ENCODE measurements at places on chromosomes 2 and 18.

- DNase-seq = no peak
Observed at GRCh38 chr2:42888321-42889245, 96.2 kb upstream of the HAAO start.

GRCh38 chr18:23495723-23496440 is 7.4 kb upstream of the RMC1 start:
- DNase-seq = no peak

GRCh38 chr2:2916621-2917020 is 461.0 kb downstream of the EIPR1 start:
- DNase-seq = no peak

DNA sequence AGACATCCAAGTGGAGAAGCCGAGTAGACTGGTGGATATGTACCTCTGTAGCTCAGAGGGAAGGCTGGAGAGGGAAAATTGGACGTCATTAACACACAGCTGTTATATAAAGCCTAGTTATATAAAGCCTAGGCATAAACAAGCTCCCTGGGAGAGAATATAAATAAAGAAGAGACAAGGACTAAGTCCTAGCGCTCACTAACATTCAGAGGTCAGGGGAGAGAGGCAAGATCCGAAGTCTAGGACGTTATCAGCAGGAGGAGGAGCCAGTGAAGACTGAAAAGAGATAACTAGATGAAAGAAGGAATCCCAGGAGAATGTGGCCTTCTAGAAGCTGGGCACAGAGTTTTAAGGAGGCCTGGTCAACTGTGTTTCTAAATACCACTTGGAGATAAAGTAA is 55.3 kb downstream of the NOL10 start:
- DNase-seq = no peak

GRCh38 chr18:28193177-28193778 is 16.3 kb upstream of the CDH2 start:
- DNase-seq = no peak

DNA sequence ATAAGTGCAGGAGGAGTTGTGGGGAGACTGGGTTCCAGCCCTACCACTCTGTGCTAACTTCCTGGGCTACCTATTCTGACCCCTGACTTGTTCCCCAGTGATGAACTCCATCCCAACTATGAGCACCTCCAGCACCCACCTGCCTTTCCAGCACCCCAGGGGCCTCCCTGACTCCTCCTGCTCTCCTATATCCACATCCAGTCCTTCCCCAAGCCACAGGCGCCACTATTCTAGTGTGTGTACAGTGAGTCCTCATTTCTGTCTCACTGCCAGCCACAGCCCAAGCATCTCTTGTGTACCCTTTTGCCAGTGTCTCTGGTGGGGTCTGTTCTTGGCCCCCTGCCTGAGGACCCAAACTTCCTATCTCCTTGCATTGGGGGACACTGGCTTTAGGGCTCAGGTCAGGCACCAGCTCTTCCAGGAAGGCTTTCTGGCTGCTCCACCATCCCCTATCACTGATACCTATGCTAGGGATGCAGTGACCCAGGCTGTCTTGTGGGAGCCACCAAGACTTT is 145.2 kb downstream of the INHBB start:
- no peak for DNase-seq

All from amniotic stem cell (primary cell).